DMS153 (cell line): ENCODE measurements at places on chromosomes 5 and 9.
A peak's percentile ranks its signal among the peaks of the same experiment; 100 is the strongest.

GRCh38 chr9:26244661-26245451 lies 566.6 kb upstream of the TUSC1 start:
- DNase-seq: no peak

- peak; percentile 41 for DNase-seq
Measured at GRCh38 chr9:16445141-16445920, 425.1 kb downstream of the BNC2 start.

DNA sequence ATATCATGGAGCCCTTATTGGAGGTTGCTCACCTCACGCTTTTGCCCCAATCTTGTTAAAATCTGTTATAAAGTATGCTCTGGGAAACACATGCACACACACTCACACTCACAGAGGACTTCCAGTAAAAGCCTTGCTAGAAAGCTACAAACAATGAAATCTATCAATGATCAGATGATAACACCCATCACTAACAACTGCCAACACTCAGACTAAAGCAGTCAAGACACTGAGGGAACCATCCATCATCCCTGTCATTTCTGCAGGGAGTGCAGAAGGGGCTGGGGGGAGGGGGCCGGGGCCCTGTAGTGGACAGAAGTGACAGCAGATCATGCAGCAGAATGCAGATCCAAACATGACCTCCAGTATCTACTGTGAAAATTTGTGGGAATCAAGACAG lies 179.1 kb downstream of the AOPEP start:
- DNase-seq: no peak

DNA sequence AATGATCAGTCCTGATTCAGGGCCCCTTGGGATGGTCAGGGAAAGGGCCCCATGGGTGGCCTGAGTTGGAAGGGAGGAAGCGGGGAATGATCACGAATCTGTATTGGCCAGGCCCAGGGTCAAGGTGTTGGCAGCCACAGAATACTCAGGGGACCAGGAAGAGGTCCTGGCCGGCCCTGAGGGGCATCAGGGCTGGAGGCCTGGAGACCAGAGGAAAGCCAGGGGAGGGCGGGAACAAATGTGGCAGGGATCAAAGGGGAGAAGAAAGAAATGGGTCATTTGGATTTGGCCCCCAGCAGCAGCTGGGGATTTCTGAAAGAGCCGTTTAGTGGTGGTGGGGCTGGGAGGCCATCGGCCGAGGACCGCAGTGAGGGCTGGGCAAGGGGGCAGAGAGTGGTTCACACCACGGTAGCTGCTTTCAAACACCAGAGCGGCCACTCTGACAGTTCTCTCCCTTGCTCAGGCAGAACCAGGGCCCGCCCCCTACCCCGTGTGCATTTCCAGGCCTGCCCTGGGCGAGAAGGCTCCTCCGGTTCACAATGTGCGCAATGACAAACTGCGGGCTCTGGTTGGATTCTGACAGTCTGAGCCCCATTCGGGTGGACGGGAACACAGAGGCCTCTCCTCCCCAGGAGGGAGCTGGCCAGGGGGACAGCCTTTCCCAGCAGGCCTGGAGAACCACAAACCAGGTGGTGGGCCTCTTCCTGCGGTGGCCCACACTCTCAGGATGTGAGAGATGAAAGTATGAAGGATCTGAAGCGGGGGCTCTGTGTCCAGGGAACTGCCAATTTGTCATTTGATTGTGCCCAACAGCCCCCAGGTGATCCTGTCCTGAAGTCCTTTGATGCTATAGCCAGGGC lies 220.3 kb upstream of the IER5L start:
- DNase-seq: no peak

DNA sequence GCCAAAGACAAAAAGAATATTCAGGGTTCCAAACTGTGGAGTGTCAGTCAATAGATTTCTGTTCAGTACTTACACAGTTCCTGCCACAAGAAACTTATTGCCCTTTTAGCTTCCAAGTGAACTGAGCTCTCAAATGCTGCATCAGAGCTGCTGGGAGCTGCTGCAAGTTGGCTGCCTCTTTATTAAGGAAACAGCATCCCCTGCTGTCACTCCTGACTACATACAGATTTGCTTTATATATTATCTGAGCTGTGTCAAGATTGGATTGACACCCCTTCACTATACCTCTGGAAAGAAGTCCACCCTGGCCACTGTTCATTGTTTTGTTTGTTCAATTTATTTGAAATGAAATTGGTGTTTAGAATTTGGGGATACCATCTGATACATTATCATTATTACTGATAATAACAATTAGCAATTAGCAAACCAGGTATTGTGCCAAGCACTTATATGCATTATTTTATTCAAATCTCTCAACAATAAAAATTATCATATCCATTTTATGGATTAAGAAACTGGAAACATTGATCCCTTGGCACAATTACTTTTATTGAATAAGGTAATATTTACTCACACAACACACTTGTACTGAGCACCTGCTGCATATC lies 16.4 kb upstream of the C5orf58 start:
- no peak for DNase-seq

GRCh38 chr5:102798104-102798785 lies 43.1 kb downstream of the PAM start:
- DNase-seq: no peak

DNA sequence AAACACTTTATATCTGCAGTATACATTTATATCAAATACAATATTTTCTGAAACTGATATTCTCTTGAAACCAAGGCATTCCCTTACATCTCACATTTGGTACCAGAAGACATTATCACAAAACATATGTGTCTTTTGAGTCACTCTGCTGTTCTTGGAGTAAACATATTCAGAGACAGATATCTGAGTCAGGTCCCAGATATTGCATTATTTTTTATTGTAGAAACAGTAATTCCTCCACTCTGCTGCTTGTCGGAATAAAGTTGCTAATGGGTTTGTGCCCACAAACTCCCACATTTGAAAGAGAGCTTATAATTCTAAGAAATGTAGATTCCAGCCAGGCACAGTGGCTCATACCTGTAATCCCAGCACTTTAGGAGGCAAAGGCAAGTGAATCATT lies 261.1 kb upstream of the DAPK1 start:
- no peak for DNase-seq

DNA sequence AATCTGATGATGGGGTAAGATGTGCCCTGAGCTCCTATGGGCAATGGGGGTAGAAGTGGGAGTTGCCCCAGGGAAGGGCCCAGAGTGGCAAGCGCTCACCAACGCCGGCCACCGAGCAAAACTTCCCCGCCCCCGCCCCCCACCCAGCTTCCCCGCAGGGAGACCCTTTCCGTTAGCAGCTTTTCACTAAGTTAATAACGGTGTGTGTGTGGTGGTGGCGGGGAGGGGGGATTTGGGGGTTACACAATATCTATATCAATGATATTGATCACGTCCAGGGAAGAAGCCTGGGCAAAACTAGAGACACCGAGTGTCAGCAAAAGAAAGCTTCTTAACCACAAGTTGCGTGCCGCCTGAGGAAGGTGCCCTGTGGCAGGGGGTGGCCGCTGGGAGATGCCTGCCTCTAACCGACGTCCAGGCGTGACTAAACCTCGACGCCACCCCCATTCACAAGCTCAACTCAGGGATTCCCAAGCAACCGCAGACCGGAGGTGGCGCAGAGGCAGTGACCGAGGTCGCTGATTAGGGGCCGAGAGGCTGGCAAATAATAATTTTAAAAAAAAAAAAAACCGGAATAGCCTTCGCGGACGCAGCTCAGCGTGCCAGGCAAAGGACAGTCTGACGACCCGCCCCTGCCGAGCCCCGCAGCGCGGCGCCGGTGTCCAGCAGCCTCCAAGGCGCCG lies 222.6 kb downstream of the MEF2C start:
- peak; percentile 42 for DNase-seq

DNA sequence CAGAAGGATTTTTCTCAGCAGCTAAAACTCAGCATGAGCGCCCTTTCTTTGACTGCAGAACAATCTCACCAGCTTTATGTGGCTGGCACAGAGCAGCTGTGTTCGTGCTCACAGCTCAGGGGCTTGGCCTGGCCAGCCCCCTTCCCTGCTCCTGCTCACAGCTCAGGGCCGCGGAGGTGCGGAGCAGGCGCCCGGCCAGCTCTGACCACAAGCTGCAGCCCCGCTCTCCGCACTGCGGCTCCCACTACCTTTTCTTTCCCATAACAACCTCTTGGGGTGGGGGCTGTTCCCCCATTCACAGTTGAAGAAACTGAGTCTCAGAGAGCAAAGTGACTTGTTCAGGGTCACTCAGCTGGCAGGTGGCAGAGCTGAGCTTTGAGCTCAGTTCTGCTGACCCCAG lies 34.0 kb upstream of the PHYKPL start:
- DNase-seq: no peak

DNA sequence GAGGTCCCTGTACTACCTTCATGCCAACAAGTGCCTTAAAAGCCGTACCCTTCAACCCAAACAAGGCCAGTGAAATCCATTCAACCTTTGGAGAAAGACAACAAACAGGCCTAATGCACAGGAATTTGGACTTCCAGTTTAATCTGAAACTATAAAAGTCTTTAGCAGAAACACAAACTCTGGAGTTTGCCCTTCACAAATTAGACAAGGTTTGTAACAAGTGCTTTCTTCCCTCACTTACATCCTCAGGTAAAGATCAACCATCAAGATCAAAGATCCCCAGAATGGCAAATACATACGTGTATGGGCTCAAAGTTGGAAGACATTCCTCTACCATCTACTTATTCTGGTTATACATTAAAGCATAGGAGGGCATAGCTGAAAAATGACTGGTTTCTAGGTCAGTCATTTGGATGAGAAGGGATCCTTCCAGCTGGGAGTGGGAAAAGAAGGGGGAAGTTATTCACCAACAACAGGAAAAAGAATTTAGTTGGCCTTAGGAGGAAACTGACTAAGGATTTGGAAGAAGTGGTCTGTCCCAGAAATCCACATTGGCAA lies 2.0 kb downstream of the DAB2 start:
- no peak for DNase-seq

DNA sequence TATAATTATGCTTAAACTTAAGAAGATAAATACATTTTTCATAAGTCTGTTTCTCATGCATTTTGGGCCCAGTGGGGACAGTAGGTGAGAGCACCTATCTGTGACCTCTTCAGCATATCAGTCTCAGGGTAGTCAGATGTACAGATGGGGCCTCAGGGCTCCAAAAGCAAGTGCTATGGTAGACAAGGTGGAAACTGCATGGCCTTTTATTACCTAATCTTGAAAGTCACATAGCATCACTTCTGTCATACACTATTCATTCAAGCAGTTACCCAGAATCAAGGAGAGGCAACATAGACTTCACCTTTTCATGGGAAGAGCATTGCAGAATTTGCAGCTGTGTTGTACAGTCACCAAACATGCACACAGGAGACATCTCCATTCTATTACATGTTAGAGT lies 94.8 kb downstream of the SV2C start:
- no peak for DNase-seq

DNA sequence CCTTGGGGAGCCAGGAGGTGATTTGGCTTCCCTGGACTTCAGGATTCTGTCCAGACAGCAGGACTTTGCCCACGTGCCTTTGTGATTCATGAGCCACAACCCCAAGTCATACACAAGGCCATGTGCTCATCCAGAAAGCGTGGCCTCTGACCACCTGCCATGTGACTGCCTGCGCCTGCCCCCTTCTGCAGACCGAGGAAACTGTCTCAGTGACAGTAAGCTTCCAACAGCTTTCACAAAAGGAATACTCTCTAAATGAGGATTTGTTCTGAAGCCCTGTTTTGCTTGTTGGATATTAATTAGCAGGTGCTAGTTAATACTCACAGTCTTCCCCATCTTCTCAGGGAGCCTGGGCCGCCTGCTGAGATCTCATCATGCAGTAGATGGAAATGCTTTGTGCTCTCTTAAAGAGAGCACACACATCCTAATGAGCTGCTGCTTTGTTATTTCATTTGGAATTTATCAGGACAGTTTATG lies 36.9 kb upstream of the ANGPTL2 start:
- DNase-seq: no peak

GRCh38 chr5:58135571-58136335 lies 324.1 kb downstream of the PLK2 start:
- no peak for DNase-seq

DNA sequence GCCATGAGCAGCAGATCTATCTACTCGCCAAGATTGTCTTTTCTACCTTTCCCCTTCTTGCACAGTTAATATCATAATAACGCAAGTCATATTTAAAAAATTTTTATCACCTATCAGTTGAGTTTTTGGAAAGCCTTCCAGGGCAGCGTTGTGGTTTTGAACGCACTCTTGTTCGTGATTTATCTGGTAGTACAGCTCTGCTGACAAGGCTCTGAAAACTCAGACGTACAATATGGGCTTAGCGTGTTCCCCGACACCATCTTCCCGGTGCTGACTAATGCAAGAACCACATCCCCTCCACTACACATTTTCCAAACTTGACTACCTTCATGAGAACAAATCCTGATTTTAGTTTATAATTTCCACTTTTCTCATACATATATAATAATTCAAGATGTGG lies 1.6 kb upstream of the NFIL3 start:
- DNase-seq: no peak

GRCh38 chr9:104969116-104969515 lies 41.2 kb upstream of the ABCA1 start:
- DNase-seq: no peak

DNA sequence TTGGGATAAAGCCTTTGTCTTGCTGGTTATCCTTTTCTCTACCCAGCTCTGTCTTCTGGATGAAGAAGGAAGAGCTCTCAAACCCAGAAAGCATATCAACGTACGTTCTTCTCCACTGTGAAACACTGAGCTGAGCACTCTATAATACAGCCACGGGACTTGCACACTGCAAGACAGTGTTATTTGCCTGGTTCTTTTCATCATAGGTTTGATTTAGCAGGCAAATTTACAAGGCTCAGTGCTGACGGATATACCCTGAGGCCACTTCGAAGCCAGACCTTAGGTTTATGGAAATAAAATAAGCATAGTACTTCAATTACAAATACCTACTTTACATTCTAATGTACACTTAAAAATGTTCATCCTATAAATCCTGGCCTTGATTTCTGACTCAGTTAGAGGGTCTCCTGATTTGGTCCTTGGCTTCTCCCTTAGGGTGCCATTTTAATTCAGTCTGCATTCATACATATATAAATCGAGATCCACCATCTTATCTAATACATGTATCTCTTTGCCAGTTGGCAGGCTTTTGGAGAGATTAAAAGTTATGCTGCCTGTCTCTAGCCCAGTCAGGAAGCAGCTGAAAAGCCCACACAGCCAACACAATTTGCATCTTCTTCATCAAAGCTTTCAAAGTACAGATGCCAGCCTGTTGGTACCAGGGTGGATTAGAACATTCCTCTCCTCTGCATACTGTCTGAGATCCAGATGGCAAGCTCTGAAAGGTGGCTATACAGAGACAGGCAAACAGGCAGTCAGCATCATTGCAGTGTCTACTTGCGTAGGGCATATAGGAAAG lies 194.4 kb downstream of the DEPDC1B start:
- no peak for DNase-seq

DNA sequence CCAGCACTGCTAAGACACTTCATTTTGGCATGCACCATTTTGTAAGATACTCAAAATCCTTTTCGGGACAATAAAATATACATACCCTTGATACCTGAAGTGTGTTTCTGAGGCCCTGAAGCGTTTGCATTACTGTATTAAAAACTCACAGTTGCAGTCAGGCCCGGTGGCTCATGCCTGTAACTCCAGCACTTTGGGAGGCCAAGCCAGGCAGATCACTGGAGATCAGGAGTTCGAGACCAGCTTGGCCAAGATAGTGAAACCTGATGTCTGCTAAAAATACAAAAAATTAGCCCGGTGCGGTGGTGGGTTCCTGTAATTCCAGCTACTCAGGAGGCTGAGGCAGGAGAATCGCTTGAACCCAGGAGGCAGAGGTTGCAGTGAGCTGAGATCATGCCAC lies 2.5 kb upstream of the EIF4EBP3 start:
- DNase-seq: no peak

GRCh38 chr9:137482094-137482781 lies 23.1 kb upstream of the NSMF start:
- no peak for DNase-seq
